ELF-1 (cell line): ENCODE measurements at places on chromosomes 1 and 21.
A peak's percentile ranks its signal among the peaks of the same experiment; 100 is the strongest.

- DNase-seq: no peak
Observed at GRCh38 chr1:219564109-219564508, 48.8 kb downstream of the ZC3H11B start.

DNA sequence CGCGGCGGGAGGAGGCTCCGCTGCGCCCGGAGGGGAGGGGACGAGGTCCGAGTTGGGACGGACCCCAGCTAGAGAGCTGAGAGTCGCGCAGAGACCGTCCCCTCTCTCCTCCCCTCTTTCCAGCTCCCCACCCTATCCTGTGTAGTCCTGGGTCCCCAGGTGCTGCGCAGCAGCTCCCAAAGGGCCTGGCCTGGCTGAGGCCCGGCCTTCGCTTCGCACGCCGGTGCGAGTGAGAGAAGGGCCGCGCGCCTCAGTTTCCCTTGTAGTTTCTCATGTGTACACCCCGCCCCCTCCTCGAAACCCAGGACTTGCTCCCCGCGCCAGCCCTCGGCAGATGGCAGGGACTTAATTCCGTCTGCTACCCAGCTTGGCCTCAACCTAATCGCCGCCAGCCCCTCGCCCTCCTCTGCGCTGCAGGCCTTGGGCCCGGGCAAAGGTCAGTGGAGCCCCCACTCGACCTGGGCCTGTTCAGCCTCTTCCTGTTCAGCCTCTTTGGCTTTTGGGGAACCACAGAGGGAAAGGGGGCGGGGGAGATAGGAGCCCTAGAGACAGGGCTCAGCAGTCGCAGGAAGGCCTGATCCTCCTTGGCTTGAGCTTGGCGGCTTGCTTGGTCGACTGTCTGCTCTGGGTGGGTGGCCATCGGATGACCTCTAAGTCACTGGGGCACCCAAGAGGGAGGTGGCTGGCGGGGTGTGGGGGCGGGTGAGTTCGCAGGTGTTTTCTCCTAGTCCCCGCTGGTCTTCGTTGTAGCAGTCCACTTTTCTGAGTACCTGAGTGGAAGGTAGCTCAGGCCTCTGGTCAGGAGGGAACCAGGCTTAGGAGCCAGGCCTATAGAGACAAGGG, 1.0 kb downstream of the ZNF687 start:
- DNase-seq: no peak

DNA sequence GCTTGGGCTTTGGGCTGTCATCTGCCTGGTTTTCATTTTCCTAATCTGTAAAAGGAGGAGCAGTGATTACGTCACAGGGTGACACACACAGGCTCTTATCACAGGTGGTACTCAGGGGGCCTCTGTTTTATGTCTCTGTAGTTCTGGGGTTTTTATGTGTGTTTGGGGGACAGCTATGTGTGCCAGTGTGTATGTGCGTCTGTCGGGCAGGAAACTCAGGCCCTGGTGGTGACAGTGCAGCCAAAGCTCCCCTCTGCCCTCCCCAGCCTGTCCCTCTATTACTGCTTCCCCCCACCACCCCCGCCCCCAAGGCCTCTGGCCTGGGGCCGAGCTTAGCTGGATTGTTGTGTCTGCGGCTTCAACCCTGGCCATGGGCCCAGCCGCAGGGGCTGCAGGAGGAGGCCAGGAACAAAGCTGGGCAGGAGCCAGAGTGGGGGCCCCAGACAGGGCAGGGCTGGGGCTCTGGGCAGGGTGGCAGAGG, 13.3 kb downstream of the MFAP2 start:
- no peak for DNase-seq

GRCh38 chr1:110187139-110187890, 22.8 kb upstream of the KCNC4 start:
- peak; percentile 84 for DNase-seq

GRCh38 chr21:20999659-21000058, 1.4 kb downstream of the NCAM2 start:
- peak; percentile 27 for DNase-seq

DNA sequence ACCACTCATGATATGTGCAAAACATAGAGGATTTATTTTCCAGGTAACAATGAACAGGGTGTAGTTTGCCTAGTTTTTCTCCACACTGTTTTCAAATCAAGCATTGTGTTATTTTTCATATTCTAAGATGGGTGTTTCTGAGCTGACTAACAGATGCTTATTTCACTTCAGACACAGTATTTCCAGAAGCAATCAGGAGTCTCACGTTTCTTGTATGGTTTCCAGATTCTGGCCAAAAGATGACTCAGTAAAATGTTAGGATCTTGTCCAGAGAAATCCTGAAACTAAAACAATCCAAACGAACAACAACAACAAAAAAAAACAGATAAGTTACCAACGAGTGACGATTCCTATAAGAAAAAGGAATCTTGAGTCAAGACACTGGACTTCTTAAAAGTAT, 5.3 kb downstream of the UTS2 start:
- DNase-seq: no peak

DNA sequence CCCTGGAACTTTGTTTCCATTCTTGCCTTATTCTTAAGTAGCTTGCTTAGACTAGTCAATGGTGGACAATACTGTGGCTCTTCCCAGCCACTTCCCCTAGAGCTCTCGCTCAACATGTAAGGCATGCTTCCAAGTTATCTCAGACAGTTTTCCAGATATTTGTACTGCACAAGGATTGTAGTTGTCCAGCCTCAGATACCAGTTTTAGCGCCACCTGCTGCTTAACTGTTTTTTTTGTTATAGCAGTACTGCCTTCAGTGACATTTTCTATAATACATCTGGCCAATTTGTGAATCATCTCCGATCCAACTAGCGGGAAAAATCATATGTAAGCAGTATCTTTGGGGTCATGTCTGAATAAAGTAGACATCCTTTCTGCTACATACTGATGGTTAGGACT, 346.7 kb upstream of the ADGRL4 start:
- DNase-seq: peak; percentile 10
